ENCODE measurements at places on chromosomes 5 and 9.

GRCh38 chr5:54438620-54439389, 16.7 kb upstream of the HSPB3 start:
- no peak for DNase-seq

- DNase-seq = no peak
Measured at GRCh38 chr9:113886026-113886369, 9.9 kb downstream of the ZNF618 start.

DNA sequence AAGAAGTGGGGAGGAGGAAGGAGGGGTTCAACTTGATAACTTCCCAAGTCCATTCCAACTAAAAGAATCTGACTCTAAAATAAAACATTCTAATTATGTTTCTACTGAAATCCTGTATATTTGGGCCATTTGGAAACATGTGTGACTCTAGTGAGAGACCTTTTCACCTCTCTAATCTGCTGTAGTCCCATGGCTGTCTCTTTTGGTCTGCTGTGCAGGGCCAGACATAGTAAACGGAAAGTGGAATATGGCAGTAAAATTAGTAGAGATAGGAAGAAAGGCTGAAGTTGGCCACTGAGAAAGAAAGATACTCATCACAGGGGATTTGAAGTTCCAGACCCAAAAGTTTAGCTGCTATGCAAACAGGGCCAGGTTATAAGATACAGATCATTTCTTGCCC, 15.9 kb downstream of the RFX3 start:
- no peak for DNase-seq

- DNase-seq = no peak
Measured at GRCh38 chr5:77210091-77210963, at the start of gene PDE8B. PDE8B (plus strand) TSS chr5:77210680; CDS start chr5:77210926, 246 bp downstream.

DNA sequence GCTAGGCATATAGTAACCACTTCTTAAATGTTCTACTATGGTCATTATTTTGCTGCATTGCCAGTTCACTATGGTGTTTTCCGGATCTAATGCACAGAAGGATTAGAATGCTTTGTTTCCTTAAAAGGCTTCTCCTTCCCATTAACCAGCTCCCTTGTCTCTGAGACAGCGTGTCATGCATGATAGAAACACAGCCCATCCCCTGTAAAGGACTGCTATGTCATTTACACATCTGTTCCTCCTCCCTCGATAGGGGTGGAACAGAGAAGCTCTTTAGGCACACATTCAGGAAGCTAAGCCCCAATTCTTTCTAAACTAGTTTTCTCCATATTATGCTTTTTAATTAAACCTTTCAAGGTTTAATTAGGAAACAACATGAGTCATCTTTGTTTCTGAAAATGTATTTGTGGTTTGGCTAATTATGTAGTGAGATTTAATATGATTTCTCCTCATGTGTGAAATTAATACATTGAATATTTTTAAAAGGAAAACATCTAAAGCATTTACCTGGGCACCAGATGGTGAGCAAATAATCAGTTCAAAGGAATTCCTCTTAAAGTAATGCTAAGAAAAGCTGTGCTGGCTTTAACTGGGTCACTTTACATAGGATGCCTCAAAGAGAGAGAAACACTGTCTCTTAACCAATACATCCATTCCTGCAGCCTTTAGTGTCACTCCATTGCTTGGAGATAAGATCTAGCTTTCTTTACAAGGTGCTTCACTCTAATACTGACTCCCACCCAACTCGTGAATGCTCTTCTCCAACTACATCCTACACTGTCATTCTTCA, 133.3 kb upstream of the PPP1R2B start:
- no peak for DNase-seq

DNA sequence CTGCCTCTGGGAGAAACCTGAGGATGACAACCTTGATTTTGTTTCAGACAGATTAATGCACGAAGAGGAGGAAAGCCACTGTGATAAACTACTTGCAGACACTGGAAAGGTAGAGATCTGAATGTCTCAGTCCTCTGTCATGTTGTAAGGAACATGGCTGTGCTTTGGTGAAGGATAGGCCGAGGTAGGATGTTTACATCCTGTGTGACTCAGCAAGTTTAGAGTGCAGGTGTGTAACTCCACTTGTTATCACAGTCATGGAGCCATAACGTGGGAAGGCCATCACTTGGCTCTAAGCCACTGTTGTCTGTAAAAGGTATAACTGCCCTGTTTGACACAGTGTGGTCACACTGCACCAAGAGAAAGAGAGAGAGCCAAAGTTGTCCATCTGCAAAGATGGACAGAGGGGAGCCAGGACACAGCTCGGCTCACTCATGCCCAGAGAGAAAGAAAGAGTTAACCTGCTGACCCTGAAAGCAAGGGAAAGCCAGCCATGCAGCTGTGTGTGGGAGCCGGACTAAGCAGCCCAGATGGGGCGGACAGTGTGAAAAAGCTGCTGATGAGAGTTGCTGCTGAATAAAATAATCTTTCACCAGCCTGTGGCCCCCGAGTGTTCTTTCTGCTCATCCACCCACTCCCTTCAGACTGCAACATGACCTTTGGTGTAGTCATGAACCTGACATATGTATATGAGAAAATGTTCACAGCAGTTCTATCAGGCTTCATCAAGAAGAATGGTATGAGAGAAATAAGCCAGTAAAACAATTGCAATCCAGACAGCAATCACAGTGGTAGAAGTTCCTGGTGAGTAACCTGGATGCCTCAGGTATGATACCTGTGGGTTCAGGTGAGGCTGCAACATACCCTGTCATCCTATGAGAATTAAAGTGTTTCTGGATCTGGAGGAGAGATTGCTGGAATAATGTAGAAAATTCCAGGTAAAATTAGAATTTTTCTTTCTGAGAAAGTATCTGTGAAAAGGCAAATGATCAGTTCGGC, 115.9 kb downstream of the TARS1 start:
- DNase-seq = no peak

GRCh38 chr5:126963822-126964375, 66.5 kb downstream of the MARCHF3 start:
- DNase-seq = no peak

DNA sequence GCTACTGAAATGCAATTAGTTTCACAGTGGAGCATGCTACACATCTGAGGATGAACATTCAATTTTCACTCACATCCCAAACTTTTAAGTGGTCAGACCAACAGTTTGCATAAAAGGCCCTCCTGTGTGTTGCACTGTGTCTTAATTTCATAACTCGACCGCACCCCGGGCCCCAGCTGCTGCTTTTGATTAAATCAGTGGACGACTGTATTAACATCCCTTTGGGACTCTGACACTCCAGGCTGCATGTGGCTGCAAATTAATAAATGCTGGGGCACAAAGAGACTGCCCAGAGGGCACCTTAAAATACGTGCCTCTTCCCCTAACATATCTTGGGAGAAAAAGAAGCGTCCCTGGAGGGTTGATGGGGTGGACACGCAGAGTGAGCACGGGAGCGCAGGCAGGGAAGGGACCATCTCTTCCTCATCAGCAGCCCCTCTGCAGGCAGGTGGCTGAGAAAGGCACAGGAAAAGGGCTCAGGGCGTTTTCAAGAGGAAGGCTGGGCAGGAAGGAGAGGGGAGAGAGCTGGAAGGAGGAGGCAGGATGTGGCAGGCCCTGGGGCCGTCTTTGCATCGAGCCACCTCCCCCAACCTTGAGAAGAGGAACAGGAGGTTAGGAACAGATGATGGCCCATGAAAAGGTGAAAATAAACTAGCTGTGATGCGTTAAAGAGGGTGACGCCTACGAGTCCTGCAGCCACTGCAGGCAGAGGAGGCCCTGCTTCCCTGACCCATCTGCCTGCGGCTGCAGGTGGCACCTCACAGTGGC, 18.6 kb downstream of the MED10 start:
- DNase-seq = peak; percentile 61

DNA sequence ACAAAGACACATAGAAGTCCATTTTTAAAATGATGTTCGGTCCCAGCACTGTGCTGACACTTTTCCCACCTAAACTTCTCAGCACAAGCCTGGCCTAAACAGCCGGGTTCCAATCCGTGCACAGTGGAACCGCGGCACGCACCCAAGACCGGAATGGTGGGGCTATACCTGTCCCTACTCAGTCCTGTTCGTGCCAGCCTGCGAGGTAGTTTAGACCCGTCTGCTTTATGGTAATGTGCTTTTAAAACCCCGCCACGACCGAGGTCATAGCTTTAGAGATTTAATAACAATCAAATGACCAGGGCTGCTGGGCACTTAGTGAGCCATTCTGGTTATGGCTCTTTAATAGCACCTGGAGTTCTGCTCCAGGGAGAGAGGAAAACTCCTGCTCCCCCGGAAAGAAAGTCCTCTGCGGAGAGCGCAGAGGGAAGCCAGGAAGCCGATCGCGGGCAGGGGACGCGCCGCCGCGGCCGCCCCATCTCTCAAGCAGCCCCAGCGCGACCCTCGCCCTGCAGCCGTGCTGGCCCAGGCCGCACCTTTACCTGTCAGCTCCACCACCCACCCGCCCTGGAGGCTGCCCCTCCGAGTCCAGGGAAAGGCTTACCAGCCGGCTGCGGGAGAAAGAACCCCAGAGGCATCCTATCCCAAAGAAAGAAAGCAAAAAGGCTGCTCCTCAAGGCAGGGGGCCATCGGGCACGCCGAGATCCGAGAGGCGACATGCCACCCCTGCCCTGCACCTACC, 511 bp downstream of the ARL15 start:
- DNase-seq = no peak

DNA sequence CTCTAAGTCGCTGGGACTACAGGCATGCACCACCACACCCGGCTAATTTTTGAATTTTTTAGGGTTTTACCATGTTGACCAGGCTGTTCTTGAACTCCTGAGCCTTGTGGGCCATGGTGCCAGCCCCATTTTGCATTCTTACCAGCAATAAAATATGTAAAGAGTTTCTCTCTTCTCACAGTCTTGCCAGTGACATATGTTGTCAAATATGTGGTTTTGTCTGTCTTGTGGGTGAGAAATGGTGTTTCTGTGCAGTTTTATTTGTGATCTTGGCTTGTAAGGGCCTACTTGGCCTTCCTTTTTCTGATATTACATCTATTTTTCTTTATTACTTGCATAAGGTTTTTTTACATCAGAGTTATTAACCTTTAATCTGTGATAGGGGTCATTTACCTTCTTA, 47.1 kb downstream of the SPIN1 start:
- DNase-seq = no peak

GRCh38 chr9:70479880-70480291, 65.4 kb upstream of the KLF9 start:
- no peak for DNase-seq

- DNase-seq = no peak
Measured at GRCh38 chr9:33737811-33738606, 57.4 kb upstream of the PRSS3 start.

DNA sequence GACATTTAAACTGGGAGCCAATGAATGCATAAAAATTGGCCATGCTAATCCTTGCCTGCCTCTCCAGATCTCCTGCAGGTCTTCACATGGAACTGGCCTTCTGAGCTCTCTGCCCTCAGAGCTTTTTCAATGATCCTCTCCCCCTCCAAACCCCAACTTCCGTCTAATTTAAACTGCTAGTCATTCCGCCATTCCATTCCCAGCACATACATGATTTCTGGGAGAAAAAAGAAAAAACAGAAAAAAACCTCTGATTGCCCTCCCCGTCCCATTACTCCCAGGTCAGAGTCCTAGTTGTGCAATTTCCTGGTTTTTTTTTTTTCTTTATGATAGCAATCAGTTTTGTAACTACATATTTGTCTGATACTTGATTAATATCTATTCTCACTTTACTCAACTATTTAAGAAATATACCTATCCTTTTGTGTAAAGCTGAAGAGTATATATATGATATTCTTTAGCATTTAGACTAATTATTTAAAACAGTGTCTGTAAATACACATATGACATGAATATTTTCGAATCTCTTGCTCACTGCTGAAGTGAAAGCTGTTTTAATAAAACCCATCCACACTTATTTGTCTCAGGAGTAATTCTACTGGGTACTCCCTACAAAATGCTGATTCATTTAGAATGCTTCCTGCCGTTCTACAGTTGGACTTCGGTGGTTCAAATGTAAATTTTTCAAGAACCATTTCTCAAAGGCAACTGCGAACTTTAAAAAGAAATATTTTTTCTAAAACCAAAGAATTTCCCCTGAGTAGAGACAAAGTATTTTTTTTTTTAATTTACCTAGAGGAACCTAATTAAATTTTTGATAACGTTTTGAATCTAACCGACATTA, 1.6 kb downstream of the HINT1 start:
- no peak for DNase-seq

DNA sequence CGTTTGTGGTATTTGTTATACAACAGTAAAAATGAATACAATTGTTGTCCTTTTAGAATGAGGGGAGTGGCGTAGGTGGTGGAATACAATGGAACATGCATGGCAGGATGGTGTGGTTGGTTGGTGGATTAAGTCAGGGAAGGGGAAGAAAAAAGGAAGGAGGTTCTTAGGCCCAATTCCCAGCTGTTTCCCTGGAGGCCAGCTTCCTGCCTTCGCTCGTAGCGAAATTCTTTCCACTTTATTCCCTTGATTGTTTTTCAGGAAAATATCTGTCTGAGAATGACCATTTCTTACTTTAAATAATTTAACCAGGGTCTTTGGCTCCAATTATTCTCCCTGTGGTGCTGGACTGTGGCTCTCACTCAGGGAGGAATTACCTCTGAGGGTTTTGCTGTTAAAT, 24.1 kb upstream of the DMAC1 start:
- DNase-seq = no peak

DNA sequence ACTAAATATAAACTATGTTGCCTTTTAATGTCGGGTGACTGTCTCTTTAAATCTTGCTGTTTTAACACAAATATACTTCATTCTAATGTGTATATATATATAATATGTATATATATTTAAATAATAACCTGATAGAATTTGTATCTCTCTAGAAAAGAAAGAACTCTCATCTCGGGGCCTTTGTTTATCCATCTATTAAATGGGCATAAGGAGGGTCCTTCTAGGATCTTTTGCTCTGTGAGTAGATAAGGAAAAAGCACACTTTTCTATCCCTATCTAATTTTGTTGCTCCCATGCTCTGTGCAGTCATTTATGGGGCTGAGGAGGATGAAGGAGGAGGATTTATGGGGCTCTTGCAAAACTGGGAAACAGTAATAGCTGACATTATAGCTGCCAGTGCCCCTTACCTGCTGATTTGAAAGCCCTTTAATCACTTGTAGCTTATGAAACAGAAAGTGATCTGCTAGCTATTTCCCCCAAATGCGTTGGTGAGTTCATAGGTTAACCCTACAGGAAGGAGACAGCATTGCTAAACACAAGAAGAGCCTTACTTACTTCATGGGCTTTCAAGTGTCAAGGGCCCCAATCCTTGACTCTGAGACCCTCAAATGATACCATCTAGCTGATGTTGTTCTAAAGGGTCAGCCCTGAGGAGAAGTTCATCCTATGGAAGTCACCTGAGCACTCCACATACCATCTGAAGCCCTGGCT, 5.8 kb upstream of the PPARGC1B start:
- DNase-seq = no peak

GRCh38 chr9:109315480-109316206, 5.2 kb downstream of the EPB41L4B start:
- DNase-seq = no peak

DNA sequence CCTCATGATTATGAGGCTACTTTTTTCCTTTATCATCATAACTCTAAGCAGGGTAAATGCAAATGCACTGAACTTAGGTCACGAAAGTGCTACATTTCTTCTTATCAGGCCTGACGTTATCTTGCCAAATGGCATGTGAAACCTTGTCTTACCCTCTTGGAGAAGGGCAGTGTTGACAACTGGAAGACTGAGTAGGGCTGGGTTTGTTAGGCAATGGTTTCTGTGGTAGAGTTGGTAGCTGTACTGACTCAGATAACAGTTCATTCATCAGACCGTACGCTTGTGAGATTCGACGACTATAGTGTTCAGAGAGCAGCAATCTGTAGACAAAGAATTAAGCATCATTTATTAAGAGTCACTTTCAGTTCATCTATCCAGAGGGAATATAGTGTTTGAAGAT, 127.7 kb downstream of the CPLANE1 start:
- no peak for DNase-seq

All from T-helper 1 cell (primary cell).